H1 (cell line): ENCODE measurements at places on chromosomes 5 and 9.

DNA sequence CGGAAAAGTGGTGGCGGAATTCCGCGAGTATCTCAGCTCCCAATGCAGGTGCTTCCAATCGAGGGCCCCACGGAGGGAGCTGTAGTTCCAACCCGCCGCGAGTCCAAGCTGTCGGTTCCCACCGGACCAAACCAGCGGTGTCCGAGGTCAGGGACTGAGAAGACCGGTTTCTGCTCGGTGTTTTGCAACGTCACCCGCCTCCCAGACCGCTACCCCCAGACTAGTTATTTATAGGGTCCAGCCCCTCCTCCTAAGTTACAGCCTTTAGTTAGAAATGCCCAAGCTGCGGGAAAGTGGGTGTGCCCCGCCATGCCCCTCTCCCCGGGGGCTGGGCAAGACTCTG, 677 bp upstream of the MYORG start:
- no peak overlapping the region for H3K27ac ChIP-seq
- peaks cover 30% of the 10 kb centered on the region for H3K27me3 ChIP-seq
- DNase-seq = no peak
- peaks cover 8% of the 10 kb centered on the region for H3K4me1 ChIP-seq

GRCh38 chr9:13847270-13847669, 466.7 kb downstream of the NFIB start:
- H3K36me3 ChIP-seq = no peaks in the 10 kb centered on the region
- no peaks in the 10 kb centered on the region for H3K27me3 ChIP-seq
- H3K27ac ChIP-seq = no peak overlapping the region
- H3K4me1 ChIP-seq = no peaks in the 10 kb centered on the region

GRCh38 chr9:85610074-85610860, 131.5 kb downstream of the AGTPBP1 start:
- H3K36me3 ChIP-seq = no peaks in the 10 kb centered on the region
- DNase-seq = no peak
- H3K4me1 ChIP-seq = no peaks in the 10 kb centered on the region
- no peak overlapping the region for H3K4me3 ChIP-seq
- no peak overlapping the region for H3K27ac ChIP-seq

DNA sequence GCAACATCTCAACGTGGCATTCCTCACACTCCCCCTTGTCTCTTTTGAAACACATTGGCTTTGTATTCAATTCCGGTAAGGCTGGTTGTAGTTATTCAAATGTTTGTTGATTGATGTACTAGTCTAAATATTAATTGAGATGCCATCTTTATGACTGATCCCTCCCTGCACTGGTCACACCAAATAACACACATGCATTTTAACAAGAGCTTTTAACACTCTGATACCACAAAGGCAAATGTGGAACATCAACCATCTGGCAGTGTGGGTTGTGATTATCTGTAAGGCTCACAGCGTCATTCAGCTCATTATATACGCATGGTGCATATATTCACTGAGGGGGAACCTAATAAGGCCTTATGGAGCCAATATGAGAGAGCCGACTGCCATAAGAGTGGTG, 305.0 kb downstream of the TENT4A start:
- H3K4me1 ChIP-seq = no peaks in the 10 kb centered on the region
- H3K4me3 ChIP-seq = no peak overlapping the region
- no peak overlapping the region for H3K27ac ChIP-seq
- no peak for DNase-seq
- no peaks in the 10 kb centered on the region for H3K27me3 ChIP-seq

- no peaks in the 10 kb centered on the region for H3K4me1 ChIP-seq
- no peak for DNase-seq
- no peak overlapping the region for H3K4me3 ChIP-seq
Observed at GRCh38 chr9:20582150-20582549, 40.1 kb downstream of the MLLT3 start.

DNA sequence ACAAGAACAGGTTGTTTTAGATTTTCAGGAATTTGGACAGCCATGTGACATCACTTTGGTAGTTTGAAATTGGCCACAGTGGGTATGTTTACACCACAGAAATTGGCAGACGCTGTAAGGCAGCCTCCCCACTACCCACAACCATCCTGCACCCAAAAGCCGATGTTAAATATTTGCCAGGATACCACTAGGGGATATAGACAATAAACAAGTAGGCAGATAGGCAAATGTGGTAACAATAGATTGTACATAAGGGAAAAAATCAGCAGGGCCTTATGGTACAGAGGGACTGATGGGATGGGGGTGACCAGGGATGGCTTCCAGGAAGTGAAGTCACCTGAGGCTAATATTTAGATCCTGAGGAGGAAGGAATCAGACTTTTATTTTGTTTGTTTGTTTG, 31.1 kb upstream of the DUSP1 start:
- no peak overlapping the region for H3K4me3 ChIP-seq
- no peaks in the 10 kb centered on the region for H3K27me3 ChIP-seq
- H3K27ac ChIP-seq = no peak overlapping the region
- H3K36me3 ChIP-seq = no peaks in the 10 kb centered on the region
- H3K4me1 ChIP-seq = no peaks in the 10 kb centered on the region

DNA sequence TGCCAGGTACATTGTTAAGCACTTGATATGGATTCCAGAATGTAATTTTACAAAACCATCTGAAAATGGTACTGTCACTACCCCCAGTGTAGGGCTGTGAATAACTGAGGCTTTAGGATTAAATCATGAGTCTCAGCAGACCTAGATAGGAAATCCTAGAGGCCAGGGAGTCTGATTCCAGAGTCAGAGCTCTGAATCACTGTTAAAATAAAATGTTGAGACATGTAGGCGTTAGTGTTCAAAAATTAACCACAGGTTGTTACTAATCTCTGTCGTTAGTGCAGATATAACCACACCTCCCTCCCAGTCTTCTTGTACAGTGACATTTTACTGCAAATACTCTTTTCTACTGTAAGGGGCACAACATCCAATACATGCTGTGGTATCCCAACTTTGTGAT, 1828.8 kb downstream of the MAT2B start:
- H3K36me3 ChIP-seq = no peaks in the 10 kb centered on the region
- H3K4me1 ChIP-seq = no peaks in the 10 kb centered on the region
- H3K27me3 ChIP-seq = peaks cover 1% of the 10 kb centered on the region

- no peak for DNase-seq
- no peak overlapping the region for H3K27ac ChIP-seq
- H3K4me3 ChIP-seq = no peak overlapping the region
- no peaks in the 10 kb centered on the region for H3K4me1 ChIP-seq
- H3K27me3 ChIP-seq = no peaks in the 10 kb centered on the region
- no peaks in the 10 kb centered on the region for H3K36me3 ChIP-seq
Observed at GRCh38 chr5:113047234-113047633, 70.6 kb downstream of the DCP2 start.

GRCh38 chr9:125485471-125486151, 221.4 kb downstream of the MAPKAP1 start:
- no peak overlapping the region for H3K27ac ChIP-seq
- no peak overlapping the region for H3K4me3 ChIP-seq
- H3K36me3 ChIP-seq = no peaks in the 10 kb centered on the region
- no peak for DNase-seq
- peaks cover 3% of the 10 kb centered on the region; the same call in 1 of the 2 replicates for H3K4me1 ChIP-seq
- H3K27me3 ChIP-seq = no peaks in the 10 kb centered on the region

DNA sequence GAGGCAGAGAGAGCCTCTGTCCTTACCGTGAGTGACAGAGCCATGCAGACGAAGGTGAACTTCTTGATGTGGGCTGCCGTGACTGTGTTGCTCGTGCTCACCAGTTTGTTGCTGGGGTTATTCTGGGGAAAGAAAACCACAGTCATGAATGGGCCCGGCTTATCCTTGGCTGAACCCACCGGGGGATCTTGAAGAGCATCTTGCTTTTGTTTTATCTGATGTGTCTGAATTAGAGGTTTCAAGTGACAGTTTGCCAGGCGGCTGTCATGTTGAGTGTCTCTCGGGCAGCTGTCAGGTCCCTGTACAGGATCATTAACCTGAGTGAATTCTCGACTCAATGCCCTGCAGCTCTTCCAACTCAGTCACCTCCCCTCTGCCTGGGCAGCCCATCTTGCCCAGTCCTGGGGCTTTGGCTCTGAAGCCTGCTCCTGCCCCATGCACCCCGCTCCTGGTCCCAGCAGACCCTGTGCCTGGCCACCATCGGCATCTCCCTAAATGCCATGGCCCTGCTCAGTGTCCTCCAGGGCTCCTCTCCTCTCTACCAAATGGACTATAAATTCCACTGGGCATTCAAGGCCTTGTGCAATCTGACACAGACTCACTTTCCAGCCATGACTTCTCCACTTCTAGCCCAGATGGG, 77.4 kb downstream of the OTULIN start:
- H3K4me1 ChIP-seq = peaks cover 12% of the 10 kb centered on the region
- no peak for DNase-seq
- no peaks in the 10 kb centered on the region for H3K36me3 ChIP-seq
- H3K4me3 ChIP-seq = no peak overlapping the region
- no peaks in the 10 kb centered on the region for H3K27me3 ChIP-seq
- no peak overlapping the region for H3K27ac ChIP-seq

GRCh38 chr9:128362774-128363173, 8.4 kb upstream of the URM1 start:
- H3K4me3 ChIP-seq = no peak overlapping the region
- peaks cover 5% of the 10 kb centered on the region for H3K4me1 ChIP-seq
- peaks cover 61% of the 10 kb centered on the region for H3K27me3 ChIP-seq
- H3K27ac ChIP-seq = no peak overlapping the region

GRCh38 chr5:117889596-117889995, 1098.8 kb downstream of the DTWD2 start:
- H3K4me3 ChIP-seq = no peak overlapping the region
- H3K27ac ChIP-seq = no peak overlapping the region
- H3K36me3 ChIP-seq = no peaks in the 10 kb centered on the region
- no peaks in the 10 kb centered on the region for H3K4me1 ChIP-seq

GRCh38 chr9:75539523-75539922, 350.9 kb upstream of the PCSK5 start:
- no peak for DNase-seq
- no peaks in the 10 kb centered on the region for H3K36me3 ChIP-seq
- H3K4me1 ChIP-seq = no peaks in the 10 kb centered on the region
- no peak overlapping the region for H3K4me3 ChIP-seq

DNA sequence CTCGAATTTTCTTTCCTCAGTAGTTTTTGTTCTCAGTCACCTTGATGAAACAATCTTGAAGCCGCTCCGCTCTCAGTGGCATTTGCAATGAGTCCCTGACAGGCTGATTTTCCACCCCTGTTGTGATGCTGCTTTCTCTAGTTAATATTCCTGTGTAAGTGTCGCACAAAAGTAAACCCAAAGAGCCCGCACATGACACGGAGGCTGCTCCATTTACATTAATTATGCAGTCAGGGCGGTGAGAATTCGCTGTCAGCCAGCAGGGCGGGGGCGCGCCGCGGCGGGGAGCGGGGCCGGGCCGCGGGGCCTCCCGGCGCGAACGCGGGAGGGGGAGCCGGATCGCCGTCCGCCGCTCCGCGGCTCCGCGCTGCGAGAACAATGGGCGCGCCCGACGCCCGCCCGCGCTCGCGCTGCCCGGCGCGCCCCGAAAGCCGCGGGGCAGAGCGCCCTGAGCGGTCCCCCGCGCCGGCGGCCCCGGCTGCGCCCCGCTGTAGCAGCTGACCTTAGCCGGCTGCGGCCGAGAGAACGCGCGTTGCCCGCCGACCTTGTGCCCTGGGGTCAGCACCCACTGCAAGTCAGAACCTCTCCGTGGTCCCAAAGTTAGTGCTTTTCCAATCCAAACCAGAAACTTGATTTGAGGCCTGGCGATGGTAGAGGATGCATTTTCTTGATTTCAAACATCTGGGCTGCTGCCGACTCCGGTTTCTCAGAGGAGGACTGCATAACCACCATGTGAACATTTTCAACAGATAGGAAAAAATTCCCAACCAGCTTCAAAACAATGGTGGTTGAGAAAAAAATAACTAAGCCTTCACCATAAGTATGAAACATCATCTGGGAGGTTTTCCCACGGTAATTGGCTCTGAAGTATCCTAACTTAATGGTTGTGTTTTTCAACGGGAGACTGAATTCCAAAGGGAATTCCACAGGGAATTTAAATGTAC, 142.6 kb downstream of the PBX3 start:
- no peak overlapping the region for H3K27ac ChIP-seq
- peak overlapping the region; percentile 65 for H3K4me3 ChIP-seq
- peaks cover 2% of the 10 kb centered on the region for H3K4me1 ChIP-seq
- no peaks in the 10 kb centered on the region for H3K36me3 ChIP-seq
- peak; percentile 70 for DNase-seq

DNA sequence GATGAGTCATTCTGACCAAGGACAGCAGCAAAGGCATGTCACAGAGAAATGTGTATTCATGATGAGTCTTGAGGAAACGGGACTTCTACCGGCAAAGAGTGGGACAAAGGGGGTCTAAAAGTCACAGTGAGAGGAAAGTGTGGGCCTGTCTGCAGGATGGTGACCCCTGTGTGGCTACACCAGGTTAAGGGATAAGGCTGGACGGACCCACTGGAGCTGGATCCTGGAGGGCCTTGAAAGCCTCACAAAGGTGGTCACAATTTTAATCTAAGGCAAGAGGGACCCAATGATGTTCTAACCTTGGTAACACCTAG, 176.5 kb downstream of the CDK5RAP2 start:
- peaks cover 87% of the 10 kb centered on the region for H3K36me3 ChIP-seq
- no peaks in the 10 kb centered on the region for H3K27me3 ChIP-seq
- no peaks in the 10 kb centered on the region for H3K4me1 ChIP-seq
- H3K4me3 ChIP-seq = no peak overlapping the region
- DNase-seq = no peak

DNA sequence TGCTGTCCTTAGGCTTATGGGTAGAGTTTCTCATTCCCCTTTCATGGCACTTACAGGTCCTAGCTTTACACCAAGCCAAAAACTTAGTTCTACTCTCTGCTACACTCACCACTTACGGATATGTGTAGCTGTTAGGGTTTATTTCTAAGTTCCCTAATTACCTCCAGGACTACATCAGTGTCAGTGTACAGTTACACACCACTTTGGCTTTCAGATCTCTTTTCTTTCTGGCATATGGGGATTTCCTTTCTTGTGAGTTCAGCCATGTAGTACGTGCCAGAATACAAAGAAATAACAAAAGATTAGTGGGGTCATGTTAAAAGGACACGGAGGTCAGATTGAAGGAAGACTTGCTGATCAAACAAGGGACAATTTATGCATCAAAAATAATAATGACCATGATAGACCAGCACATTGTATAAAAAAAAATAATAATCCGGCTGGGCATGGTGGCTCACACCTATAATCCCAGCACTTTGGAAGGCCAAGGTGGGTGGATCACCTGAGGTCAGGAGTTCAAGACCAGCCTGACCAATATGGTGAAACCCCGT, 41.8 kb downstream of the LYRM7 start:
- H3K4me1 ChIP-seq = peaks cover 3% of the 10 kb centered on the region; the same call in 1 of the 2 replicates
- H3K4me3 ChIP-seq = no peak overlapping the region
- no peak overlapping the region for H3K27ac ChIP-seq
- no peak for DNase-seq

GRCh38 chr5:16573401-16573800, 43.4 kb downstream of the RETREG1 start:
- H3K27ac ChIP-seq = no peak overlapping the region
- no peak overlapping the region for H3K4me3 ChIP-seq
- peaks cover 18% of the 10 kb centered on the region for H3K4me1 ChIP-seq
- DNase-seq = no peak

- H3K36me3 ChIP-seq = no peaks in the 10 kb centered on the region
- no peaks in the 10 kb centered on the region; the same call in 1 of the 2 replicates for H3K4me1 ChIP-seq
- peaks cover 56% of the 10 kb centered on the region for H3K27me3 ChIP-seq
Observed at GRCh38 chr5:1448511-1449011, 3.3 kb upstream of the SLC6A3 start.

GRCh38 chr5:141649056-141649688, 2.0 kb downstream of the FCHSD1 start:
- H3K36me3 ChIP-seq = peaks cover 2% of the 10 kb centered on the region; the same call in 1 of the 2 replicates
- no peak overlapping the region for H3K27ac ChIP-seq
- H3K4me1 ChIP-seq = peaks cover 8% of the 10 kb centered on the region
- no peaks in the 10 kb centered on the region; the same call in 1 of the 2 replicates for H3K27me3 ChIP-seq
- no peak for DNase-seq
- no peak overlapping the region for H3K4me3 ChIP-seq
